Metanephros (tissue), 2 donors: ENCODE measurements at places on chromosomes 2 and 18. TPM values are rescaled to one million over a fixed set of nuclear protein-coding genes. Genes with fewer than 3 reads are reported as not detected.

The KYNU gene
- total RNA-seq = 5.1 TPM

The LINC00305 gene
- total RNA-seq = 0.64 TPM

The TNFRSF11A gene
- 6.2 TPM for total RNA-seq

The TNFAIP6 gene
- 2.9 TPM for total RNA-seq

The PSMG2 gene
- 46.5 TPM for total RNA-seq

The NMUR1 gene
- 1.3 TPM for total RNA-seq

The IGFBP5 gene
- total RNA-seq = 522 TPM

The IL36B gene
- not detected for total RNA-seq

The COL5A2 gene
- total RNA-seq = 147 TPM

The FIGN gene
- total RNA-seq = 6.1 TPM

The SPP2 gene
- total RNA-seq = not detected

The FBXO41 gene
- total RNA-seq = 1.5 TPM

The ZBTB7C gene
- 9.7 TPM for total RNA-seq

The RAB6C gene
- 0.23 TPM for total RNA-seq

The CDK5R2 gene
- 0.12 TPM for total RNA-seq

The OTOS gene
- total RNA-seq = not detected

The CCDC85A gene
- total RNA-seq = 4.2 TPM

The CCDC74A gene
- 20.4 TPM for total RNA-seq

The RAB31 gene
- 24.3 TPM for total RNA-seq

The GALR1 gene
- 0.12 TPM for total RNA-seq
